ENCODE measurements at places on chromosomes 11 and 22. TPM values are rescaled to one million over a fixed set of nuclear protein-coding genes. Genes with fewer than 3 reads are reported as not detected.

- DNase-seq: no peak
These were observed 6.3 kb downstream of the C22orf31 start for GRCh38 chr22:29055192-29055830.

GRCh38 chr11:1660111-1660867, 30.7 kb downstream of the KRTAP5-5 start:
- DNase-seq: no peak

DNA sequence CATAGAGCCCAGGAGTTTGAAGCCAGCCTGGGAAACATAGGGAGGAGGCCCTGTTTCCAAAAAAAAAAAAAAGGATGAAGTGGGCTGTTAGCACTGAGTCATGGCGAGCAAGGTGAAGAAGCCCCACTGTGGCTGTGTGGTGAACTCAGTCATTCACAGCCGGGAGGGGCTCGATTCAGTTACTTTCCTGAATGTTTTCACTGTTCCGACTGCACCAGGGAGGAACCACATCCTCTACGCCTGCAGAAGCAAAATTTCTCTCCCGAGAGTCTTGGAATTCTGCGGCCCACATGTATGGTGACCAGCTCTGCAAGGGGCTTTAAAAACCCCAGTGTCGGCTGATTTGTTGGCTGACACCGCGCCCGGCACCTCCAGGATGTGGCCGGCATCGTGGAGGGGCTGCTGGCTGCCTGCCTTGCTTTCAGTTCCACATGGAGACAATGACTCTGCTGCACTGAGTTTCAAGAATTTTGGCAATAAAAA, 27.8 kb upstream of the GRAMD4 start:
- no peak for DNase-seq

- DNase-seq: no peak
These were observed 39.9 kb upstream of the RAPSN start for GRCh38 chr11:47488674-47489394.

GRCh38 chr22:26757496-26757895, 100.1 kb downstream of the MIAT start:
- DNase-seq: no peak

- DNase-seq: no peak
These were observed 43.9 kb upstream of the ASPHD2 start for GRCh38 chr22:26385164-26385563.

- no peak for DNase-seq
These were observed 652.1 kb upstream of the CHORDC1 start for GRCh38 chr11:90874986-90875385.

DNA sequence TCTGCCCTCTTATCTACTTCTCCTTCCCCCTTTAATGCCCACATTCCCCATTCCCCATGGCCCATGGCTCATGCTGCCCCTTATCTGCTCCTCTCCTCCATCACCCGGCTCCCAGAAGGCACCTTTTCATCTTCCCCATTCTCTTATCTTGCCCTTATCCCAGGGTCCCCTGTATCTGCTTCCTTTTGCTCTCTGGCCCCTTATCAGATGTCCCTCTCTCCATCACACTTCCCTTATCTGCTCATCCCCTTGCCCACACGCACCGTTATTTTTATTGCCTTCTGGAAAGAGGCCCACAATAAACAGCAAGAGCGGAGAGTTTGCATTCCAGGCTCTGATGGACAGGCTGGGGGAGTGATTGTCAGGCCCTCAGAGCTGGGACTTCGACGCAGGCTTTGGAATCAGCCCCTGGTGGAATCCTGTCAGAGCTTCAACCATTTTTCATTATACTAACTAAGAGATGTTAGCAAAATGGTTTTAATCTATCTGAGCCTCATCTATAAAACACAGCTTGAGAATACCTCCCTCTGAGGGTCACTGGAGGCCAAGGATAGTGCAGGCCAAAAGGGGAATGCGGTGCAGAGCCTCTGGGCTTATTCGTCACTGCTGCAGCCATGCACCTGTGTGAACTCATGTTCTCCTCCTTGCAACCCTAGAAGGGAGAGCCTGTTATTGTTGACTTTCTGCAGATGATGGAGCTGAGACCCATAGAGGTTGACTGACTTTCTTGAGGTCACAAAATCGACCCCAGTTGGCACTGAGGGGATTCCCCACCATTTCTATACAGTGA, 37.0 kb upstream of the LRRC55 start:
- DNase-seq: no peak

OR52E5 gene
- not detected for total RNA-seq

TRIM66 gene
- 11.8 TPM for total RNA-seq

CCDC88B gene
- 21.3 TPM for total RNA-seq

TRIM29 gene
- total RNA-seq: under 0.01 TPM

CSKMT gene
- 51.7 TPM for total RNA-seq

RFPL2 gene
- not detected for total RNA-seq

LGALS12 gene
- total RNA-seq: 1.9 TPM

OVOL1 gene
- total RNA-seq: 0.27 TPM
